Cardiac muscle cell (in vitro differentiated cells and primary cell): ENCODE measurements at places on chromosomes 6 and 20.
A peak's percentile ranks its signal among the peaks of the same experiment; 100 is the strongest.

DNA sequence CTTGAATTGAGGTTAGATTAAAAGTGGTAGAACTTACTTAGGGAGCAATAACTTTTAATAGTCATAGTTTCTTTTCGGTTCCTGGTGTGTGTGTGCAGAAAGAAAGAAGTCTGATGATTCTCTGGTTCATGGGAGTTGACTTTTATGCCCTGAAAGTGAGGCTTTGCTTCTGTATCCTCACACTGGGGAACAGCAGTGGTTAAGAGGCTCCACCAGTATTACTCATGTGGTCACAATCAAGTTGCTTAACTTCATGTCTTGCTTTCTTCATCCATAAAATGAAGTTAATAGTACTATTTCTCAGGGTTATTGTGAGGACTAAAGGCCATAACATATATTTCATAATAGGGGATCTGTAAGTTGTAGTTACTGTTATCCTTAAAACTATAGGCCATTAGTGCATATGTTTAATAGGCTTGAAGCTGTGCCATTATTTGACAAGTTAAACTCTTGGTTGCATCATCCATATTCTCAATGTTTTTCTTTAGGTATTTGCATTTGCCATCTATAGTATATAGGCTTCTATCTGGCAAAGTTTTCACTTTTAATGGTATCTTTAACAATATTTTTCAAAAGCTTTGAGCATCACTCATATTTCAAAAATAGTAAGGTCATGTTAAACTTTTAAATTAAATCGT lies 262.4 kb downstream of the PLCB1 start:
- no peaks in the 10 kb centered on the region for H3K4me1 ChIP-seq
- DNase-seq = peak; percentile 72
- no peaks in the 10 kb centered on the region for H3K27me3 ChIP-seq
- no peak overlapping the region for H3K4me3 ChIP-seq

DNA sequence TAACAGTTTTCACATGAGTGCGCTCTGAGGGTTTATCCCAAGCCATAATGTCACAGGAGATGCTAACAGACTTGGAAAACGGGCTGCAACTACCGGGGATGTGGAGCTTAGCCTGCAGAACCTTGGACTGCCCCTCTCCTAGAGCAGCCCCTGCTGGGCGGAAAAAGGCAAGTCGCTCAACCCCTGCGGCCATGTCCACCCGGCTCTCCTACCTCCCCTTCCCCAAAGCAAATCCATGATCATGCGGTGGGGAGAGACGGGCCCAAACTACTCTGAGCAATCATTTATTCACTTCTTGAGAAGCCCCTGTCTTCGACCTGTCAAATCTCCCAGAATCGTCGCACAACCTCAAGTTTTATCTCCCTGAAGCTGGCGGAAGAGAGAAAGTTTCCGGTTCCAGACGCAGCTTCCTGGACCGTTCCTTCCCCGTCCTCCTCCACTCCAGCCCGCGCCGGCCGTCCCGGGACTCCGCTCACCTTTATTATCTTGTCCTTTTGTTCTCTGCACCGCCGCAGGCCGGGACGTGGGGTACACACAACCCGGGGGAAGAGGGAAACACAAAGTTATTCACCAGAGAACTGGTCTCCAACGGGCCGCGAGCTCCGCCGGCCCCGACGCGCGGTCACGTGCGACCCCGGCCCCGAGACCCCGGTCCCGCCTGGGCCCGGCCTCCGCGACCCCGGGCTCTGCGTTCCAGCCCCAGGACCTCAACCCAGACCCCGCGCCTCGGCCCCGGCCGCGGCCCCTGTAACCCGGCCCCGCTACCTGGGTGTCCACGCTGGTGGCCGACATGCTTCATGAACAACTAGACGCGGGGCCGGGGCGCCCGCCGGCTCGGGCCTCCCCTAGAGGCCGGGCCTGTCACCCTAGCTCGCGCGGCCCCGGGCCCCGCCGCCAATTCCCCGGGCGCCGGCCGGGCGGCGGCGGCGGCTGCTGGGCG lies 560 bp downstream of the YTHDF1 start:
- H3K36me3 ChIP-seq = peaks cover 30% of the 10 kb centered on the region

GRCh38 chr6:7463785-7464184 lies 74.2 kb downstream of the RIOK1 start:
- H3K36me3 ChIP-seq = no peaks in the 10 kb centered on the region
- no peaks in the 10 kb centered on the region for H3K27me3 ChIP-seq
- H3K27ac ChIP-seq = peak overlapping the region; percentile 88
- H3K4me3 ChIP-seq = no peak overlapping the region

- H3K4me1 ChIP-seq = peaks cover 6% of the 10 kb centered on the region
- no peaks in the 10 kb centered on the region for H3K27me3 ChIP-seq
- H3K27ac ChIP-seq = no peak overlapping the region
- H3K4me3 ChIP-seq = no peak overlapping the region
- H3K36me3 ChIP-seq = no peaks in the 10 kb centered on the region
- no peak for DNase-seq
Measured at GRCh38 chr6:15544321-15544900, 118.4 kb downstream of the DTNBP1 start.

DNA sequence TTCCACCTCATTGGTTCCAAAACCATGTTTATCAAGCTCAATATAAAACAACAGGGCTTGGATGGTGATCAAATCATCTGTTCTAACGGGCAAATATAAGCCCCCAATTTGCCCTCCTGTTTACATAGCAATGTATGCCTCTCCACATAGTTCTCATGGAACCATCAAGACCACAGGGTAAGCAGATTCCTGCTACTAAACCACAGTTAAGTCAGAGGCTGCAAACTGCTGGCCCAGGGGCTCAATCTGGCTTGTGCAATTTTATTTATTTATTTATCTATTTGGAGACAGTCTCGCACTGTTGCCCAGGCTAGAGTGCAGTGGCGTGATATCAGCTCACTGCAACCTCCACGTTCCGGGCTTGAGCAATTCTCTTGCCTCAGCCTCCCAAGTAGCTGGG lies 18.9 kb upstream of the MTHFD1L start:
- no peak overlapping the region for H3K27ac ChIP-seq
- DNase-seq = no peak
- H3K4me3 ChIP-seq = no peak overlapping the region
- no peaks in the 10 kb centered on the region for H3K36me3 ChIP-seq
- no peaks in the 10 kb centered on the region for H3K27me3 ChIP-seq

GRCh38 chr6:132972971-132973370 lies 158.6 kb downstream of the RPS12 start:
- no peak overlapping the region for H3K27ac ChIP-seq
- DNase-seq = no peak
- no peaks in the 10 kb centered on the region for H3K27me3 ChIP-seq
- no peaks in the 10 kb centered on the region for H3K36me3 ChIP-seq
- H3K4me1 ChIP-seq = peaks cover 4% of the 10 kb centered on the region

- DNase-seq = no peak
- no peak overlapping the region for H3K4me3 ChIP-seq
- peaks cover 47% of the 10 kb centered on the region for H3K4me1 ChIP-seq
- no peak overlapping the region for H3K27ac ChIP-seq
- no peaks in the 10 kb centered on the region for H3K36me3 ChIP-seq
- no peaks in the 10 kb centered on the region for H3K27me3 ChIP-seq
Measured at GRCh38 chr6:152070556-152070955, 263.1 kb downstream of the ESR1 start.

DNA sequence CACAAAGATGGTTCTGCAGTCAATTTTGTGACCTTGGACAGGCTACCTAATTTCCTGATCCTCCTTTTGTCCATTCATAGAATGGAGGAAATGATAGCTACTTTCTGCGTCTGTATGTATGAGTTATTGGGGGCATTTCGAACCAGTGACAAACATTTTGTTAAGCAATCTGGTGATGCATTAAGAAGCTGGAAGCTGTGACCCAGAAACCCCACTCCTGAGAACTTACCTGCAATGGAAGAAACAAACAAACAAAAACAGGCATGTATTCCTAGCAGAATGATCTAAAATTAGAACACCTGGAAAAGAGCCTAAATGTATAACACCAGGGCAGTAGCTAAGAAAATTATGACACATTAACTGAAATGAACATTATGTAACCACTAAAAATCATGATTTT lies 33.4 kb upstream of the PRND start:
- H3K4me1 ChIP-seq = peaks cover 13% of the 10 kb centered on the region
- H3K27me3 ChIP-seq = no peaks in the 10 kb centered on the region
- no peak overlapping the region for H3K27ac ChIP-seq

DNA sequence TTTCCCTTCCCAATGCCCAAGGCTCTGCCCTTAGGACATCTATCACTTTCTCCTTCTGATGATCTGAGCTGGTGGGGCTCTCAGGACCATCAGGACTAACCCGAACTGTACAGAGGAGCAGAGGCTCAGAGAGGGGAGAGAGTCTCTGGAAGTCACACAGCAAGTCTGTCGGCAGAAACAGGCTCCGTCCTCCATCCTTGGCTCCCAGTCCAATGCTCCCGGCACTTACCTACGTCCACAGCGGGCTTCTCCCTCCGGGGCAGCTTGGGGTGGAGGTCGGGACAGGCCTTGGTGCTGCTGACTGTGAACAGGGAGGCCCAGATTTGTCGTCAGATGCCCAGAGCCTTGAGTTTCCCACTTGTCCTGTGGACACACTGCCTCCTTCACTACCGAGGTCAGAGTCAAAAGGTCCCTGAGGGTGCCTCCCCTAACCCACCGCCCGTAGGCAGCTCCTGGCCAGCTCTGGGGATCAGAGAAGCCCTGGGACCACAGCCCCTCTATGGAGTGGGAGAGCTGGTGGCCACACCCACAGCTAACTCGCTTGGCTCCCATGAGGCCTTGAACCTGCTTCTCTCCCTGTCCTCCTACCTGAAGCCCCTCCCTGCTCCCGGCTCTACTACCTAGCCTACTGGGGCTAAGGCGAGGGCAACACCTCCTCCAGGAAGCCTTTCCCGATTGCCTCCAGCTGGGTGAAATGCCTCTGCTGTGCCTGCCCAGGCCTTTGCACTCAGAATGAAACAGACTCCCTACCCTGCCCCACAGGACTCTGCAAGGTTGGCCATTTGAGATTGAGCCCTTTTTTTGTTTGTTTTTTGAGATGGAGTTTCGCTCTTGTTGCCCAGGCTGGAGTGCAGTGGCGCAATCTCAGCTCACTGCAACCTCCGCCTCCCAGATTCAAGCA lies 22.6 kb downstream of the VSTM2L start:
- H3K27me3 ChIP-seq = no peaks in the 10 kb centered on the region
- no peak for DNase-seq
- no peak overlapping the region for H3K4me3 ChIP-seq
- no peaks in the 10 kb centered on the region for H3K36me3 ChIP-seq
- H3K4me1 ChIP-seq = peaks cover 28% of the 10 kb centered on the region
- no peak overlapping the region for H3K27ac ChIP-seq

GRCh38 chr6:40848038-40848437 lies 191.0 kb downstream of the UNC5CL start:
- no peak overlapping the region for H3K4me3 ChIP-seq
- H3K27ac ChIP-seq = no peak overlapping the region
- no peak for DNase-seq
- no peaks in the 10 kb centered on the region for H3K36me3 ChIP-seq
- H3K4me1 ChIP-seq = no peaks in the 10 kb centered on the region
- no peaks in the 10 kb centered on the region for H3K27me3 ChIP-seq

- H3K4me3 ChIP-seq = no peak overlapping the region
- DNase-seq = no peak
- peaks cover 27% of the 10 kb centered on the region for H3K27me3 ChIP-seq
- H3K4me1 ChIP-seq = no peaks in the 10 kb centered on the region
- H3K36me3 ChIP-seq = no peaks in the 10 kb centered on the region
Measured at GRCh38 chr6:156396068-156396771, 381.0 kb upstream of the ARID1B start.

DNA sequence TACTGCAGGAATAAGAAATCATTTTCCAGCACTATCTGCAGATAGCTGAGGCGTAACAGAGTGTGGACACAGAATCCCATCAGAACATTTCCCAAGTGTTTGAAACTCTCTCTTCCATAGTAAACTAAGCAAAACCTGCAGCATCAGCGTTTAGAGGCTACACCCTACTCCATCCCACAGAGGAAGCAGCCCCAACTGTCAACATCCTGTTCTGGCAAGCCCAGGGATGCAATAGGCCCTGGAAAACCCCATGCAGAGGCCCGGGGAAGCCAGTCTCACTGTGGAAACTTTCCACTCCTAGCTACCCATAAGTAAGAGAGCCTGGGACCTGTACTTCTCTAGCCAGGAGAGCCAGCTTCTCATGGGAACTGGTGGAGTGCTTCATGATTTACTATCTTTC lies 129.4 kb downstream of the LY86 start:
- peaks cover 4% of the 10 kb centered on the region for H3K4me1 ChIP-seq
- no peak overlapping the region for H3K4me3 ChIP-seq
- no peaks in the 10 kb centered on the region for H3K27me3 ChIP-seq
- no peak for DNase-seq

GRCh38 chr6:54267798-54268197 lies 40.4 kb upstream of the TINAG start:
- H3K27ac ChIP-seq = no peak overlapping the region
- H3K36me3 ChIP-seq = no peaks in the 10 kb centered on the region
- no peak overlapping the region for H3K4me3 ChIP-seq

- H3K27ac ChIP-seq = no peak overlapping the region
- DNase-seq = no peak
Measured at GRCh38 chr20:32050851-32051556, 1.0 kb upstream of the HCK start.

DNA sequence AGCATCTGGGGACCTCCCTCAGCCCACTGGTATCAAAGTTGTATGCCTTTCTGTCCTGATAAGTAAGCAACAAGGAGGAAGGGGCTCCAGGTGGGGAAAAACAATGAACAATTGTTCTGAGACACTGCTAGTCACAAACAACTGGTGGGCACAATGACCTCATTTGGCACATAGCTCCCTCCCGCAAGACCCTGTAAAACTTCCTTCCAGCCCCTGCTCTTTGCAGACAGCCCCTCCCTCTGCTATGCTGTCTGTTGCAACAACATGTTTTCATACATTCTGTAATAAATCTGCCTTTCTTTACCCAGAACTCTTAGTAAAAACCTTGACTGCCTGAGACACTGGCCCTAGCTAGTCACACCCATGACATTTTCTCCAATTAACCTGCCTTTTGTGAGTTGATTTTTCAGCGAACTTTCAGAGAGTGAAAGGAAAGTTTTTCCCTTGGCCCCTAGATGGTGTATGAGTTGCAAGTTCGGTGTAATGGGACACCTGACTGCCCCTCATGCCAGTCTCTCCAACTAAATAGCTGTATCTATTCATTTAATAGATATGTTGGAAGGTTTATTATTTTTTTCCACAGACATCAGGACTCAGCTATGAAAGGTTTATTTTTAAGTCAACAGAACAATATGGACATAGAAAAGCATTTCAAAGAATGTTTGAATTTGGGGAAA lies 142.3 kb upstream of the SLC22A16 start:
- H3K4me3 ChIP-seq = no peak overlapping the region
- H3K27me3 ChIP-seq = no peaks in the 10 kb centered on the region

GRCh38 chr6:150667977-150668716 lies 68.5 kb downstream of the PLEKHG1 start:
- peaks cover 18% of the 10 kb centered on the region for H3K4me1 ChIP-seq
- no peak overlapping the region for H3K4me3 ChIP-seq

- DNase-seq = peak; percentile 74
- H3K4me1 ChIP-seq = no peaks in the 10 kb centered on the region
- peaks cover 44% of the 10 kb centered on the region for H3K36me3 ChIP-seq
- no peaks in the 10 kb centered on the region for H3K27me3 ChIP-seq
- H3K27ac ChIP-seq = no peak overlapping the region
Measured at GRCh38 chr20:21352703-21353102, 44.6 kb downstream of the NKX2-4 start.

GRCh38 chr6:156425359-156426020 lies 351.7 kb upstream of the ARID1B start:
- no peak overlapping the region for H3K27ac ChIP-seq
- H3K27me3 ChIP-seq = no peaks in the 10 kb centered on the region
- H3K4me3 ChIP-seq = no peak overlapping the region
- DNase-seq = no peak
- H3K4me1 ChIP-seq = no peaks in the 10 kb centered on the region
- H3K36me3 ChIP-seq = no peaks in the 10 kb centered on the region

- H3K27ac ChIP-seq = no peak overlapping the region
- H3K27me3 ChIP-seq = peaks cover 2% of the 10 kb centered on the region
Measured at GRCh38 chr6:24079076-24079475, 46.9 kb upstream of the NRSN1 start.
